GM04503 (cell line): ENCODE measurements at places on chromosomes 5 and 9.
A peak's percentile ranks its signal among the peaks of the same experiment; 100 is the strongest.

GRCh38 chr5:60404171-60404570 is 295.8 kb downstream of the DEPDC1B start:
- DNase-seq = no peak

GRCh38 chr9:137781906-137782585 is 95.5 kb upstream of the CACNA1B start:
- DNase-seq = no peak

DNA sequence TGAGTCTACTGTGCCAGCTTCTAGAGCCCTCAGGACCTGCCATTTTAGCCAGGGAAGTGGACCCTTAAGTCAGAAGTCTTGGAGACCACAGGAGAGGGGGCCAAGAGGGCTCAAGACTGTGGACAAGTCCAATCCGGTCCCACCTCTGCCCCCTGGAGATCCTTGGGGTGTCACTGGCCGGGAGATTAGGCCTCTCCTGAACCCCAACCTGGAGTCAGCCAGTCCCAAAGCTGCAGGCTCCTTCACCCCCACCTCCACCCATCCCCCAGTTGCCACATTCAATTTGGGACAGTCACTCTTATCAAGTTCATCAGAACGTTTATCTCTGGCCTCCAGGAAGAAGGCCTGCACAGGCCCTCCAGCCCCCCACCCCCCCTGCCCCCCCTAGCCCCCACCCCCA is 290 bp downstream of the SLC23A1 start:
- DNase-seq = no peak

GRCh38 chr5:172816925-172817562 is 17.0 kb upstream of the ERGIC1 start:
- DNase-seq = no peak

- DNase-seq = no peak
These were observed 465.0 kb downstream of the BNC2 start for GRCh38 chr9:16405421-16405820.

GRCh38 chr5:107325866-107326265 is 344.9 kb downstream of the EFNA5 start:
- no peak for DNase-seq

GRCh38 chr5:97049175-97049574 is 93.2 kb downstream of the LIX1 start:
- no peak for DNase-seq

DNA sequence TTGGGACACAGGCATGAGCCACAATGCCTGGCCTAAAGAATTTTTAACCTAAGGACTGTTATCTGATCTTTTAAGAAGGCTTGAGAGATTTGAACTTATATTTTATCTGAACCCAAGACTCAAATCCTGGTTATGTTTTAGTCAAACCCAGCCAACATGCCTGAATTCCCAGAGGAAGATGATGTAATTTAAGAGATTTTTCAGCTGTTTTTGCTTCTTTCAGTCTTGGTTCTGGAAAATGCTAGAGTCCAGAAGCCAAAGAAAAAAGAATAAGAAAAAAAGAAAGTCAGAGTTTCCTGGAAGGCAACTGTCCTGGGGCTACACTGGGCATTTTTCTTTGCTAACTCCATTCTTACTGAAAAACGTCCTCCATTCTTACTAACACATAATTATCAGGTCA is 85.8 kb downstream of the SNX18 start:
- DNase-seq = no peak

GRCh38 chr5:51621156-51621555 is 237.9 kb downstream of the ISL1 start:
- no peak for DNase-seq

GRCh38 chr5:67725604-67726003 is 490.0 kb upstream of the PIK3R1 start:
- DNase-seq = no peak

GRCh38 chr5:8376478-8376877 is 507.5 kb downstream of the MTRR start:
- no peak for DNase-seq

- DNase-seq = no peak
These were observed 27.7 kb upstream of the GGTA1 start for GRCh38 chr9:121527371-121527770.

- no peak for DNase-seq
These were observed 276.6 kb downstream of the ASTN2 start for GRCh38 chr9:117138231-117138630.

DNA sequence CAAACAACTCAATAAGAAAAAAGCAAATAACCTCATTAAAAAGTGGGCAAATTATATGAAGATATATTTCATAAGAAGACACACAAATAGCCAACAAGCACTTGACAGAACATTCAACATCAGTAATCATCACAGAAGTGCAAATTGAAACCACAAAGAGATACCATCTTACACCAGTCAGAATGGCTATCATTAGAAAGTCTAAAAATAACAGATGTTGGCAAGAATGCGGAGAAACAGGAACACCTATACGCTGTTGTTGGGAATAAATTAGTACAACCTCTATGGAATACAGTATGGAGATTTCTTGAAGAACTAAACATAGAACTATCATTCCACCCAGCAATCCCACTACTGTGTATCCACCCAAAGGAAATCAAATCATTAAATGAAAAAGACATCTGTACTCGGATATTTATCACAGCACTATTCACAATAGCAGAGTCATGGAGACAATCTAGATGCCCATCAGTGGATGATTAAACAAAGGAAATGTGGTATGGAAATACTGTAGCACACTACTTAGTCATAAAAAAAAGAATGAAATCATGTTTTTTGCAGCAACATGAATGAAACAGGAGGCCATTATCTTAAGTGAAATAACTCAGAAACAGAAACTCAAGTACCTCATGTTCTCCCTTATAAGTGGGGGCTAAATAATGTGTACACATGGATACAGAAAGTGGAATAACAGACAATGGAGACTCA is 106.8 kb upstream of the FST start:
- DNase-seq = no peak

- DNase-seq = no peak
These were observed 339.3 kb upstream of the NUDT12 start for GRCh38 chr5:103901885-103902284.

- DNase-seq = no peak
These were observed 33.6 kb upstream of the GABRP start for GRCh38 chr5:170749911-170750431.

DNA sequence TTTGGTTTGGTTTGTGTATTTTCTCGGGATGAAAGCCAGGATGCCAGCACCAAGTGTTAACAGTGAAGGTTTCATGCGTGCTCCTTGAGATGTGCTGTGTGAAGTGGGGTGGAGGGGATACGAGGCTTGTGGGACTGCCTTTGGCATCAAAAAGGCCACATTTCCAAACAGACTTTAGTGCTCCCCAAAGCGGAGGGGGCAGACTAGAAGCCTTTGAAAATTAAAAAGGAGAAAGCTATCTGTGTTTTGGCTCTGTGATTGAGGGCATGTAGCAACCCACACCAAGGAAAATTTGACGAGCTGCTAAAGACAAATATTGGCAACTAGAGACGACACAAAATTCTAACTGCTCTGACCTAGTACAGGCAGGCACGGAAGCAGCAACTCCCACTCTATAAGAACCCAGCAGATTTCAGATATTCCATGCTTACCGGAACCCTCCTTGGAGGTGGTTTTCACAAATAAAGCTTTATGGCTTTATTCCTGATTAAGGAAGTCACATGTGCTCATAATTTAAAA is 154.5 kb downstream of the ARSB start:
- no peak for DNase-seq

DNA sequence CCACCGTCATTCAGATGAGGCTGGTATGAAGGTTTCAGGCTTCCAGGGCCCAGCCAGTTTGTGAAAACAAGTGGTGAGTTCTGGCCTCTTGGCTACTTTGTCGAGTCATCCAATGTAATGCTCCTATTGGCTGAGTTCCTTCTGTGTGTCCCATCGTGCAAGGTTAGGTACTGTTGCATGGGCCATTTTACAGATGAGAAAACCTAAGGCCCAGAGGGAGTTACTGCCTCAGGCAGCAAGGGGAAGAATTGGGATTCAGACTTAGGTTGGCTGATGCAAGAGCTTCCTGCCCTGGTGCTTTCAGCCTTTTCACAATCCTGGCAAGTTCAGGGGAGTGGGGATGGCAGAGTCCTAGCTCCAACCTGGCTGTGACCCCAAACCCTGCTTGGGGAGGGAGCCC is 17.4 kb upstream of the PITX1 start:
- no peak for DNase-seq

GRCh38 chr5:141597394-141597793 is 21.4 kb downstream of the DIAPH1 start:
- no peak for DNase-seq

DNA sequence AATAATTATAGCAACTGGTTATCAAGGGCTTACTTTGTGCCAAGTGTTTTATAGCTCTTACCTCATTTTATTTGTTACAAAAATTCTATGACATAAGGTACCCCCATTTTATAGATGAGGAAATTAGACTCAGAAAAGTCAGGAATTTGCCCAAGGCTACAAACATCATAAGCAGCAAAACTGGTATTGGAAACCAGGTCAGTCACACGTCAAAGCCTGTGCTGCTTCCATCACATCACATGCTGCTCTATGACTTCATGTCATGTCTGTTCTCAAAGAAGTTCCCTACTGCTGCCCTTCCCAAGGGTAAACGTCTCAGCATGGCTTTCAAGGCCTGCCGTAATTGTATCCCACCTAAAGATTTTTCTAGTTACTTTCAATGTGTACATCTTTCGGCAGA is 6.9 kb upstream of the KIF2A start:
- no peak for DNase-seq

DNA sequence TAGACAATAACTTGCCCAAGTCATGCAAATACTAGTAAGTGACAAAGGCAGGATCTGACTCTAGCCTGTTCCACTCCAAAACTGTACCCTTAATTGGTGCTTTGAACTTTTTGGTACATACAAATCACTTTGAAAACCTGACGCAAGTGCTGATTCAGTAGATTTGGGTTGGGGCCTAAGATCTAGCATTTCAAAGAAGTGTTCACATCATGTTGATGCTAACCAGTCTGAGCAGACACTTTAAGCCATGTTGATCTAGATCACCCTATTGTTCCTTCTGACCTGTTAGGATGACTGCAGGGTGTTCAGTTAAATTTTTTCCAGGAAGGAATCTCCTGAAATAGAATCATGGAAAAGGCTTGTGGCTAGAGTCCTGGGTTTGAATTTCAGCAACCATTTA is 57.7 kb upstream of the CPEB4 start:
- no peak for DNase-seq

- DNase-seq = no peak
These were observed 519 bp downstream of the EXOC3 start for GRCh38 chr5:443239-444151.

- no peak for DNase-seq
These were observed 25.3 kb upstream of the ISOC1 start for GRCh38 chr5:129069292-129069691.

GRCh38 chr9:15243081-15243480 is 63.9 kb downstream of the TTC39B start:
- no peak for DNase-seq

- DNase-seq = no peak
These were observed 179.0 kb upstream of the CDH9 start for GRCh38 chr5:27217155-27217956.

DNA sequence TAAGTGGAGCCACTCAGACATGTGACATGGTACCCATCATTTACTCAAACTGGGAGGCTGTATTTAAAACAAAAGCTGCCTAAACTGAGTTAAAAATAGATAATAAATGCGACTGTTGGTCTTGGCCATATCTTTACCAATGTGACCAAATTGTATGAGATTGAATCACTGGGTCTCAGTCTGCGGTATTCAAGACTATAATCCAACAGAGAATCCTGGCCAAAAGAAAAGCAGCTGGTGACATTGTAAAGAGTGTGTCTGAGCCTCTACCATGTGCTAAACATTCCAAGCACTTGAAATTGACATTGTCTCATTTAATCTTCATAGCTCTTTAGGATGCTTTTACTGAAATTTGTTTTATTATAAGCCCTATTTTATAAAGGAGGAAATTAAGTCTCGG is 282.6 kb downstream of the ZNF608 start:
- DNase-seq = no peak

- DNase-seq = no peak
These were observed 726.1 kb upstream of the WWC1 start for GRCh38 chr5:167565189-167565954.

DNA sequence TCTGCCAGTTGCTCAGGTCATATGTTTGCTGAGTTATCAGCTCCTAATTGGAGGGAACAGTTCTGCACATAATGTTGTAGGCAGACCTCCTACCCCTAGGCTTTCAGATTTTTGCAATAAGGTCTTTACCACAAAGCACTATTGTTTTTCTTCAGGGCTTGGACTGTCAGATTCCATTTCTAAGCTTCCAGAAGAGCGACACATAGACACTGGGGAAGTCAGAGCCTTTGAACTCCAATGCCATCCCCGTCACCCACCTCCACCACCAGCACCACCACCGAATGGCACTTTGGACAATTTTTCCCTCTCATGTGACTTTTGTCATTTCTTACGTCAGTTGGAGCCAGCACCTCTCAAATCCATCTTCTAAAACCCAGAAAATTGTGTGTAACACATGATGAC is 28.3 kb upstream of the SPRY4 start:
- DNase-seq = no peak

GRCh38 chr9:88923653-88924288 is 67.5 kb upstream of the S1PR3 start:
- DNase-seq = no peak

- DNase-seq = no peak
These were observed 20.0 kb upstream of the RUFY1 start for GRCh38 chr5:179530069-179530998.

DNA sequence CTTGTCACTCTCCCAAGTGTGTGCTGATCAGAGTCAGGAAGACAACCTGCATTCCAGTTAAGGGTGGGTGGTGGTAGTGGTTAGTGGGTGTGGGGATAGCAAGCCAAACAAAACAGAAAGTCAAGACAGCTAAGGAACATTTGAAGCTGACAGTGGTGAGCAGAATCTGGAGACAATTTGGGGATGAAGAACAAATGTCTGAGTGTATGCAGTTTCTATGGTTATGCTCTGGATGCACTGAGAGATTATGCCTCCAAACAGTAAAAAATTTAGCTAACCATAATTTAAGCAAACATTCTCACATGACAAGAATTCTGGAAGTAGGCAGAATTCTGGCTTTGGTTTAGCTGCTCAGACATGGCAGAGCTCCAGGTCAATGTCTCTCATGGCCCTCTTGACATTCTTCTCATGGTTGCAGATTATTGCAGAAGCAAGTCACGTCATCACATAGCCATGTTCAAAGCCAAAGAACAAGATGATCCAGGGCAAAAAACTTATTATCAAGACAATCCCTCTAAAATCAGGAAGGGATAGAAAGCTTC is 148.7 kb downstream of the LURAP1L start:
- DNase-seq = peak; percentile 98

- DNase-seq = no peak
These were observed 57.5 kb downstream of the VAV2 start for GRCh38 chr9:133934482-133935232.
